ENCODE measurements at places on chromosomes 1 and 21.

DNA sequence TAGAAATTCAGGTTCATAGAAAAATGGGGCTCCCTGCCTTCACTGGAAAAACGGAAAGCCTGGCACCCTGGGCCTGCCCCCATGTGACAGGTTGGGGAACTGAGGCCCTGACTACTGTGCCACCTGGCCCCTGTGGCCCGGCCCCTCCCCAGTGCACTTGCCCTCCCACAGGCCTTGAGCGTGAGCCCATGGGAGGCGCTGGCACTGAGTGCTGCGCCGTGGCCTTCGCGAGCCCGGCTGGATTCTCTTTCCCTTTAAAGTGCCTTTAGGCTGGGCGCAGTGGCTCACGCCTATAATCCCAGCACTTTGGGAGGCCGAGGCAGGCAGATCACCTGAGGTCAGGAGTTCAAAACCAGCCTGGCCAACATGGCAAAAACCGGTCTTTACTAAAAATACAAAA, 45.7 kb downstream of the SLC37A1 start:
- no peak for DNase-seq

- no peak for DNase-seq
Measured at GRCh38 chr1:161185282-161185682, 8.0 kb upstream of the B4GALT3 start.

GRCh38 chr1:161900160-161900559, 123.5 kb downstream of the OLFML2B start:
- no peak for DNase-seq

DNA sequence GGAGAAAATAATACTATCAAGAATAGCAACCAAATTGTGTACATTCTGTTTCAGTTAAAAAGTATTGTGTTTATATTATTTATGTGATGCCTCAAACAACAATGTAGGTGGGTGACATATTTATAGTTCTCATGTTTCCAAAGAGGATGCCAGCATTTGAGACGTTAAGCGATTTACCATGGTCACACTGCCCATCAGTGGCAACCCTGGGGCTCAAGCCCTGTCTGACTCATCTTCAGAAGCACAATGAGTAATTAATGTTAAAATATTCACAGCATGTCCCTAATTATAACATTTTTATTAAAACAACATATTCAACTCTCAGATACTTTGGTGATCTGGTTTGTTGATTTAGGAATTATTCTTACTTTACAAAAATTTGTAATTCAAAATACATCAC, 409.4 kb downstream of the BRINP3 start:
- no peak for DNase-seq
